Muscle of back (tissue), 13 donors: ENCODE measurements at places on chromosomes 2 and 18. TPM values are rescaled to one million over a fixed set of nuclear protein-coding genes. Genes with fewer than 3 reads are reported as not detected.

Gene GALNT3
- polyA plus RNA-seq: 1.4 TPM

- no peak for DNase-seq
These were observed 98.4 kb upstream of the GULP1 start for GRCh38 chr2:188193230-188193629.

- DNase-seq: no peak
These were observed 24.3 kb upstream of the DYNC2LI1 start for GRCh38 chr2:43749583-43749982.

Gene IL36RN
- not detected for polyA plus RNA-seq

GRCh38 chr2:173644146-173644545 is 289.5 kb downstream of the CDCA7 start:
- DNase-seq: peak; percentile 16

- no peak for DNase-seq
These were observed 29.4 kb downstream of the KANSL3 start for GRCh38 chr2:96608469-96609455.

GRCh38 chr2:24822049-24822706 is 29.0 kb downstream of the CENPO start:
- no peak for DNase-seq

Gene TMBIM1
- 72.5 TPM for polyA plus RNA-seq

DNA sequence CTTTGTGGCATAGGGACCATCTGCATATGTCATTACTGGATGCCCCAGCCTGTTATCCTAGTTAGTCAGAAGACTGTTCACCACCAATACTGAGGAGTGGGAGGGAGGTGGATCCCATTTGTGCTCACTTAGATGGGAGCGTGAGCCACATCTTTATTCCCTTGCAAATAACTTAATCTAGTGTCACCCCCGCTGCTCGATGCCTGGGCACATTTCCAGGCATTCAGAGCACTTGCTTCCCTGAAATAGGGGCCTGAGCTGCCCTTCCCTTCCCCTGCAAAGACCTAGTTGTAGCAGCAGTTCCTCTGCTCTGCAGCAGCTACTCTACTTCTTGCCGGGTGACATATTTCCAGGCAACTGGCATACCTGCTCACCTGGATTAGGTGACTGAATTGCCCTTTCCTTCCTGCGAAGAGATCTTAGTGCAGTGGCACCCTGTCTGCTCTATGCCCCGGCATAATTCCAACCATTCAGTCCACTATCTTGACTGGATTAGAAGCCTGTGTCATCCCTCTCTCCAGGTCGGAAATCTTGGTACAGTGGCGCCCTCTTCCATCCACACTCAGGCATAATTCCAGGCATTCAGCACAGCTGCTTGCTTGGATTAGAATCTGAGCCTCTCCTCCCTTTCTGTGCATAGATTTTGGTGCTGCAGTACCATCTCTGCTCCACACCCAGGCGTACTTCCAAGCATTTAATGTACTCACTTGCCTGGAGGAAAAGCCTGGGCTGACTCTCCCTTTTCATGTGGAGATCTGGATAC is 1389.1 kb upstream of the TMEFF2 start:
- DNase-seq: no peak

DNA sequence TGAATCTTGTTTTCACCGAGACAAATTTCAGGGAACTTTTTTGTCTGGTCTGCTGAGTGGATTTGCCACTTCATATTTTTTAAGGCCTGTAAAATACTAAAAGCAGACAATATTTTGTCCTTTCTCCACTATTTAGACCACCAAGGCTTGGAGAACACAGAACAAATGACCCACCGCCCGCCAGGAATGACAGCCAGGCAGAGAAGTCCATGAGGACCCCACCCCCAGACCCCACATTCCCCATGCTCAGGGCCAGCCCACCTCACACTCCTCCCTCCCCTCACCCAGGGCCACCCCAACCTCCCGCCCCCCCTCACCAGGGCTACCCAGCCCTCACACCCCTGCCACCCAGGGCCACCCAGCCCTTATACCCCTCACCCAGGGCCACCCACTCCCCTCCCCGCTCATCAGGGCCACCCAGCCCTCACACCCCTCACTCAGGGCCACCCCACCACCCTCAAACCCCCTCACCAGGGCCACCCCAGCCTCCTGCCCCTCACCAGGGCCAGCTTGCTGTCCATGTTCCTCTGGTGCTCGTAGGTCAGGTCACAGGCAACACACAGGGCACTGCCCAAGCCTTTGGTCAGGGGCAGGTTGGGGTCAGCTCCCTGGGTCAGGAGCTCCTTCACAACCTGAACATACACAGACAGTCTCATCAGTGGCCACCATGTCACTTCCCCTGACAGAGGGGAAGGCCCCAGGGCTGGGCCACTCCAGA is 50.6 kb downstream of the ANKMY1 start:
- no peak for DNase-seq

Gene HOXD12
- polyA plus RNA-seq: not detected

Gene CDH7
- 0.88 TPM for polyA plus RNA-seq

- no peak for DNase-seq
These were observed 262.9 kb upstream of the GULP1 start for GRCh38 chr2:188028739-188029138.

GRCh38 chr2:215874418-215874817 is 138.9 kb downstream of the MREG start:
- no peak for DNase-seq

GRCh38 chr2:72864500-72864899 is 22.7 kb upstream of the SPR start:
- DNase-seq: no peak

- no peak for DNase-seq
These were observed 354.2 kb downstream of the FBXO15 start for GRCh38 chr18:73793386-73793785.

DNA sequence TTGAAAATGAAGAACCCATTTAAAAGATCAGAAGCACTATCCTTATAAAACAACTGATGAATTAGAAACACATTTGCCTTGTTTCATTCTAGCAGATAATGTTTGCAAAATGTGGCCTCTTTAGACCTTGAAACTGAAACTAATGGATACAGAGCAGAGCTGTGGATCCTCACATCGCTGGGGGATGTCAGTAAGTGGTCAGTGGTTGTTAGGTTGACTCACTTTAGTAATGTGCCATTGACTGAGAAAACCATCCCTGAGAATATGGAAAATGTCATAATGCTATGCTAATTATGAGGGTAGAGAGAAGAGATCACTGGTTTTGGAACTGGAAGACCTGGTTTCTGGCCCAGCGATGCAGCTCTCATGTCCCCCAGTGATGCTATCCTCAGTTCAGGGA is 176.7 kb downstream of the MYO1B start:
- no peak for DNase-seq

DNA sequence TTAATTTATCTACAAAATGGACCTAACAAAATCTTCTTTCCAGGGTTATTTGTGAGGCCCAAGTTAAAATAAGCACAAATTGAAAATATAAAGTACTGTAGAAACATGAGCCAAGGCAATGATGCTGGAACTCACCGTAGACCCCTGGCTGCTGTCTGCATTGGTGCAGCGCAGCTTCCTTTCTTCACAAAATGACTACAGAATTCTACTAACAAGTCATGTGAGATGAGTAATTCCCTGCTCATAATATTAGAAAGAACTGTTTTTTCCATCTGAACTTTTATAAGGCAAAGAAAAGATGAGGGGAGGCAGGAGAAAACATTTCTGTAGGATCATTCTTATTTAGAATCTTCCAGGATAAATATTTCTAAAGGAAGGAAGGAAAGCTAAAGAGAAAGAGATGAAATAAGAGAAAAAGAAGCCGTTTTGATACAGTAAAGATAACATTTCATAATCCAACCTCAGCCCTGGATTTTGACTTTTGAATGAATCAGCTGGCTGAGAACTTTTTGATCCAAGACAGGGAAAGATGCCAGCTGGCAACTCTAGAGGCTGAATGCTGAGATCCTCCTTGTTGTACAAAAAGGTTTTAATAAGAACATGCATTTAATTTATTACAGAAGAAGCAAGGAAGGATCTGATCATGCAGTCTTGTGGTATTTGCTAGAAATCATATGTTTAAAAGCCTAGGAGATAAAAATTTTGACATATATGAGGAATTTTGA is 183.9 kb upstream of the KLHL14 start:
- peak; percentile 51 for DNase-seq

GRCh38 chr2:122500316-122501105 is 745.1 kb downstream of the TSN start:
- DNase-seq: no peak

GRCh38 chr2:10915731-10916276 is 4.1 kb downstream of the KCNF1 start:
- no peak for DNase-seq

DNA sequence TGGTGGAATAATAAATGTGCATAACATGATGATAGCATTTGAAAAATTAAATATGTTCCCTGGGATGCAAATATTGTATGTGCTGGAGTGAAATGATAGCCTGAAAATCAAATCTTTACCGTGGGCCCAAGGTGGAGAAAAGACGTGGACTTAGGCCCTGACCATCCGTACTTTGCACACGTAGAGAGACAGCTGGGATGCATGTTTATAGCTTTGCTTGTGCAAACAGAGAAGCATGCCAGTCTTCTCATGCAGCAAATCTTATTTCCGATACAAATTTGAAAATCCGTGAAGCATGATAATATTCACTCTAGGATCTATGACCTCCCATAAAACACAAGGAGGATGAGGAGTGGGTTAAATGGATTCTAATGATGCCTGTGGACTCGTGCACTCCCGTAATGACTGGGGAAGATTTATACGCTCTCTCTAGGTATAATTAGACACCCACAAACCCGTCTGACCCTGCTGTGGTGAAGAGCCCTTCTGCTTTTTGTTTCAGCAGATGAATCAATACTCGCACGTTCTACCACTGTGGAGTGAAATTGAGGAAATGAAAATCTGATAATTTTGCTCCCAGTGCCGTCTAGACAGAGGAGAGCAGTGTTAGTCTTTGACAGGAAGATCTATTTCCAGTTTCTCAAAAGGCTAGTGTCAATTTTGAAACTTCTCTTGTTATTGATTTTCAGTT is 810.3 kb upstream of the SALL3 start:
- no peak for DNase-seq

DNA sequence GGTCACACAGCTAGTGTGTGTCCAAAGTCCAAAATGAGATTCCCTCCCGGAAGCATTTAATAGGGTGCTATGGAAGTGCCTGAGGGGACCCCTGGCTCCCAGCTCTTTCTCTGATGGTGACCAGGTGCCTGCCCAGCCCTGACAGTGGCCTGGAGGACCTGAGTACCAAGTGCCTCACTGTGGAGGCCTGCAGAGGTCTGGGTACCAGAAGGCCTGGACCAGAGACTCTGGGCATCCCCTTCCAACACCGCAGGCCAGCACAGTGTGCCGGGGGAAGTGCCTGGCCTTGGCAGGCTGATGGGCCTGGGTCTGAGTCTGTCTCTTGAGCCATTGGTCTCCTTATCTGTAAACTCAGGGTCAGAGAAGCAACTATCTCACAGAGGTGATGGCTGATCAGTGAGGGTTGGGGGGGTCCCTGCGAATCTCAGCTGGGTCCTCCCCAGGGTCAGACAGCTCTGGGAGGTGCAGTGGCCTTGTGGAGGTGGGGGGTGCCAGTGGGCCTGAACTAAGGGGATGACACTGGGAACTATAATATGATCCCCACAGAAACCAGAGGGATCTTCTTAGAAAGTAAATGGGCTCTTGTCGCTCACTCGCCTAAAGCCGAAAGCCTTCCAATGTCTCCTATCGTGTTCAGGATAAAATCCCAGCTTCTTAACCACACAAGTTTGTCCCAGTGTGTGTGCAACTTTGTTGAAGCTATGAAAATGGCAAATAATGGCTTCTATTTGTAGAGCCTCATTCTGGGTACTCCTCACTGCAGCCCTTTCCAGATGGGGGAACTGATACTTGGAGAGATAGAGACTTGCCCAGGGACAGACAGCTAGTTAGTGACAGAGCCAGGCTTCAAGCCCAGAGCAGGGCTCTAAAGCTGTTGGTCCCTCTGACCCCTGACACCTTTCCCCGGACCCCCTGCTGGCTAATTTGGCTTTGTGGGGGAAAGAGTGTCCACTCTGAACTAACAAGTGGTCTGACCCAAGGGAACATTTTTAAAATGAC is 225.1 kb downstream of the TFCP2L1 start:
- no peak for DNase-seq

DNA sequence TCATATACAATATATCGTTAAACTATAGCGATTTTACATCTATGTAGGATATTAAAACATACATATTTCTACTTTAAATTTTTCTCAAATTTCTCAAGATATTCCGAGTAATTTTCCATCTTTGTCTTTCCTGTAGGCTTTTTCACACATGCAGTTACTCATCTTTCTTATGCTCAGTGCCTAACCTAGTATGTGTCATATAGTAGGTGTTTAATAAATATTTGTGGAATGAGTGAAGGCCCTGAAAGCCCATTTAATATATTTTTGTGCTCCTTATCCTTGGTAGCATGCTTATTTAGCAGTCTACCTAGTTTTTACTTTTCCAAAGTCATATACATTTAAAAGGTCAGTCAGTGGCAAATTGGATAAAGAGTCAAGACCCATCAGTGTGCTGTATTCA is 67.3 kb downstream of the ITGB6 start:
- DNase-seq: no peak

Gene FOXD4L1
- 1.7 TPM for polyA plus RNA-seq

DNA sequence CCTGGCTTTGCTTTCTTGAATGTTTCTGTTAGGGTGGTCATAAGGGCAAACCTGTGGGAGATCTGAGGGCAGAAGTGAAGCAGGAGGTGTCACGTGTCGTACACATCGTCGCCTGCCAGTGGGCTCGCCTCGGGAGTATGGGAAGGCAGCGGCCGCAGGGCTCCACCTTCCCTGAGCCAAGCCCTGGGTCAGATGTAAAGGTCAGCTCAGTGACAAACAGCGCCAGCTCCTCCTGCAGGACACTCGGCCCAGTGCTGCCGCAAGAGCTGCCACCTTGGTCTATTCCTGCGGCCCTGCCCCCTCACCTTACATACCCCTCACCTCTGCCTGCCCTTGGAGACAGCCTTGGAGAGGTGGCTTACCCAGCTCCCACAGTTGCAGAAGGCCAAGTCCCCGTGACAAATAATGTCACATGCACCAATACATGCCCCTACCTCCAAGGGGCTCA is 64.2 kb downstream of the PSMG2 start:
- DNase-seq: no peak

- peak; percentile 37 for DNase-seq
These were observed 7.4 kb upstream of the MOB1A start for GRCh38 chr2:74186038-74186437.

DNA sequence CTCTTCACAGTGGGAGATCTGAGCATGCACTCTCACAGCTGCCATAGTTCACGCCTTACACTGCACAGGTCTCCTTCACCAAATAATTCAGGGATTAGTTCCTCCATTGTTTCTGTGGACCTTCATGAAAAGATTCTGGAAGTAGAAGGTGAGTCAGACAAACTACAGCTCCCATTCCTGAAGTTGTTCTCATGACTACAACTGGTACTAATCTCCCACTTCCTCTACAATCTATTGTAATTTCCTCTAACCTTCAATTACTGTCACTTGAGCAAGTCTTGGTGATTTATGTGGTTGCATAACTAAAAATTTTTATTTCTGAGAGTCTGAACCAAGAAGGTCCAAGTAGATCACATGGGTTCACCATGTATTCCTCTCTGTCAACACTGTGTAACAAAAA is 128.7 kb downstream of the XIRP2 start:
- no peak for DNase-seq
